A549 (cell line): ENCODE measurements at places on chromosomes 5 and 9.

DNA sequence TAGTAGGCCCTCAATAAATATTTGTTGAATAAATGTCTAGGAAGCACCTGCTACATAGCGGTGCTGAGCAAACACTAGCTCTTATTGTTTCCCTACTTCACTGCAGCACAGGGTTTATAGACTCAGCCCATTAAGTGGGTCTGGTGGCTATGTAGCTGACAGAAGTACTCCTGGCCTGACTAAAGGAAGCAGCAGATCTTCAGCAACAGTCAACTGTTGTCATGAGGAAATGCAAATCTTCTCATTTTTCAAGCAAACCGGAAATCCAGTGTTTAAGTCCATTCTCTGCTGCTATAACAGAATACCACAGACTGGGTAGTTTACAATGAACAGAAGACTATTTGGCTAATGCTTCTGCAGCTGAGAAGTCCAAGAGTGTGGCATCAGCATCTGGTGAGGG is 2.8 kb upstream of the TEX10 start:
- DNase-seq: no peak

DNA sequence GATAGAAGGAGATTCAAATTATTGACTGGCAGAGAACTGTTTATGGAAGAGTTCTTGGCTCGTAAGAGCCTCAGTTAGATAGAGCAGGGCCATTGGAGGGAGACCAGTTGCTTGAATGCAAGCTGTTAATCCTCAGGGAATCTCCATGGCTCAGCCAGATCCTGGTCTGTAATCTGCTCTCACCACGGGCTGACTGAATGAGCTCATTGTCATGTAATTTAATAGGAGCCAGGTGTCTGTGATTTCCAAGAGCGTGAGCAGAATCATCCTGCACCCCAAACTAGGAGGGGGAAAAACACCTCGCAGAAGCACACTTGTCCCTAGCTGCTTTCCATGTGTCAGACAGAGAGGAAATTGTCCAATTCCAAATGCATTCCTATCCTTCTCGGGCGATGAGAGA is 19.1 kb upstream of the KCNMB1 start:
- no peak for DNase-seq

GRCh38 chr9:80175286-80176150 is 603.8 kb downstream of the TLE4 start:
- DNase-seq: peak; percentile 39

DNA sequence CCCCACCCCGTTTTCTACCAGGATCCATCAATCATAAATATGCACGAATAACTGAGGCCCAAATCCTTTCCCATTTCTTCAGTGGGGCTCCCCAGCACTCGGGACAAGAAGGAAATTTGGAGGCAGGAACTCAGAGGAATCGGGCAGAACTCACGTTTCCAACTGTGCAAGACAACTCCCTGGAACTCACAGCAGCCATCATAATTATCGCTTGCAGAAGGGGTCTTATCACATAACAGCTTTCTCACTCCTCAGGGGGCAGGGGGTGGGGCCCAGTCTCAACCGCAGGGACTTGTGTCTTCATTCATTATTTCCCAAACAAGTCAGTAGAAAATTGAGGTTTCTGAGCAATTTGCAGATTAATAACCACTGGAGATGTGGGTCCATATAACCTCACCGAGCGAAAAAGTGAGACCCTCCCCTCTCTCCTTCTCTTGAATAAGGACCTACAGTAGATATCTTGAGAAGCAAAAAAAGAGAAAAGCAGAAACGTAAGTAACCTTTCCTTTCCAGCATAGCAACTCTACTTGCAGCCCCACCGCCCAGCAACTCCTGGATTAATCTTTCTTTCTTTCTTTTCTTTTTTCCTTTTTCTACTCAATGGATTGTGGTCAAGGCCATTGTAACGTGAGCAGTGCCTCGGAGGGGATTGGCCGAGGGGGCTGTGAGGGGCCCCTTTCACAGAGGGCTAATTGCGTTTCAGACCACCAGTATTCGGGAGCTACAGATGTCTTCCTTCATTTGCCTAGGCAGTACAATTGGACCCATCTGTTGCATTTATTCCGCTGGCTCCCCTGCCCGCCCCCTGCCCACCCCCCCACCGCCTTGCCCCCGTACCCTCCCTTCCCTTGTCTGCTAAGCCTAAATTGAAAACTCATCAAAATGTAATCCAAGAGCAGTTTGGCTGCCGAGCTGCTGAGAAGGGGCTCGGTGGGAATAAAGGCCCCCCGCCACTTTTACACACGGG is 24.7 kb upstream of the TIFAB start:
- DNase-seq: no peak

DNA sequence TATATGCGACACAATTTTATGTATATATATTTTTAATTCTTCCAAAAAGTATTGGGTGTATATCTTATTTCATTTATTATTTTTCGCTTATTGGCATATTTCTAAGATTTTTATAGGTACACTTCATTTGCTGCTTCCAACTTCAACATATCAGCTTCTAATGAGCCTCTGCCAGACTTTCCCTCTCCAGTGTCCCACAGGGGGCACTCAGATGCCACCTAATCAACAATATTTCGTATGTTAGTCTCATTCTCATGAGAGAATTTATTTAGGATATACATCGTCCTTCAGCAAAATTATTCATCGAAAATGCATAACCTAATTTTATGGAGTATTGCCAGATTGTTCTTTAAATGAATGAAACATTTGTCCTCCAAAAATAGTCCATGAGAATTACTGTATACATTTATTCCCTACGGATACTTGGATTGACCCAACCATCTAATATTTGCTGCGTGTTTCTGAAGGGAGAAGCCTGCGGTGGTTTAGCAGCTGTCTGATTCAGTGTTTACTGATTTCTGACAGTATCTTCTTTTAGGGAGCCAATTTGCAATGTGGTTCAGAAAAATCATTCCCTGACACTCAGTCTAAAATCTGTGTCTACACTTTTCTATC is 100.6 kb upstream of the SELENOP start:
- peak; percentile 57 for DNase-seq

DNA sequence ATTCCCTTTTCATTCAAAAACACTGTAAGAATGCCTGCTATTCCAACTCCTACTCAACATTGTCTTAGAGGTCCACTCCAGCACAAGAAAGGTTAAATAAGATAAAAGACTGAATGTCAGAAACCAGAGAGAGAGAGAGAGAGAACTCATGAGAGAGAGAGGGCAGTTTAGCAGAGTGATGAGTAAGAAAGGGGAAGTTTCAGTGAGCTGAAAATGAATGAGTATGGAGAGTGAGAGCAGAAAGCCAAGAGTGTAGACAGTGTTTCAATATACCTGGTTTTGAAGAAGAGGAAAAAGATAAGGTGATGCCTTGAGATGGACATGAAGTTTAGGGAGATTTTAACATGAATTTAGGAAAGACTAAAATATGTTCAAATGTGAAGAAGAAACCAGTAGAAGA is 528.0 kb upstream of the SEMA6A start:
- no peak for DNase-seq
